ENCODE measurements at places on chromosomes 1 and 21. TPM values are rescaled to one million over a fixed set of nuclear protein-coding genes. Genes with fewer than 3 reads are reported as not detected.

GRCh38 chr1:1048765-1049164, 25.3 kb downstream of the RNF223 start:
- peaks cover 3% of the 10 kb centered on the region for H3K4me1 ChIP-seq
- peaks cover 50% of the 10 kb centered on the region for H3K36me3 ChIP-seq
- no peak overlapping the region for H3K27ac ChIP-seq
- DNase-seq: no peak
- H3K27me3 ChIP-seq: no peaks in the 10 kb centered on the region

GRCh38 chr1:203338335-203339036, 12.4 kb downstream of the FMOD start:
- no peak overlapping the region for H3K27ac ChIP-seq
- peaks cover 15% of the 10 kb centered on the region for H3K4me1 ChIP-seq
- DNase-seq: no peak
- H3K36me3 ChIP-seq: no peaks in the 10 kb centered on the region

DNA sequence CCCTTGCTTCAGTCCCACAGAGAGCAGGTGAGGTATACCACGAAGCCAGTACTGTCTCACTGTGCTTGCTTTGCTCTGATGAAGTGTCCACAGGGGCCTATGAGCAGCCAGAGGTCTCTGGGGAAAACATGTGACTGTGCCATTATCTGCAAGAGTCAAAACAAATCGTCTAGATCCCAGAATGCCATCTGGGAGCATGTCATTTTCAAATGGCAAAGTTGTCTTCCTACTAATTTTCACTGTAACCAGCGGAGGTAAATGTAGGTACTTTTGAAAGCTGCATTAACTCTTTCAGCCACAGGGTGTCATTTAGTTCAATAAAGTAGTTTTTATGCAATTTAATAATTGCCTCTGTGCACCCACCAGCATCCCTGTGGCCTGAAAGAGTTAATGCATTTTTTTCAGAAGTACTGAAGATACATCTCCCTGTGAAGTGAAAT, 173.6 kb upstream of the SGIP1 start:
- DNase-seq: no peak
- H3K4me3 ChIP-seq: no peak overlapping the region
- peaks cover 59% of the 10 kb centered on the region for H3K36me3 ChIP-seq
- peaks cover 62% of the 10 kb centered on the region for H3K4me1 ChIP-seq

GRCh38 chr1:113691184-113691583, 68.1 kb downstream of the PHTF1 start:
- H3K36me3 ChIP-seq: peaks cover 26% of the 10 kb centered on the region
- no peak overlapping the region for H3K27ac ChIP-seq
- H3K4me3 ChIP-seq: no peak overlapping the region
- no peaks in the 10 kb centered on the region for H3K27me3 ChIP-seq
- H3K4me1 ChIP-seq: no peaks in the 10 kb centered on the region
- no peak for DNase-seq

DNA sequence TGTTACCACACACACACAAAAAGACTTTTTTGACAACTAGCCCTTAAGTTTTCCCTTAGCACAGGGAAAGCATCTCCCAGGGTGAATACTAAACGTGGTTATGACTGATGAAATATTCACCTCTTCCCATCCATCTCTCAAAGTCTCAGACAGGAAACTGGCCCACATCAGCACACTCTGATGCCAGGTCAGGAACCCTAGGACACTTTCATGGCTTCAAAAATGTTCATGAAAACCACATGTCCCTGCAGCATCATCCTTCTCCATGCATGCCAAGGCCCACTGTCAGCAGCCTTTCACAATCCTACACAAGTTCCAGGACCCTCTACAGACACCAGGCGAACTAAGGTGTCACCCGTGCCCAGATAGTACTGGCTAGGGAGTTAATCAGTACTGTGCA, 68.7 kb downstream of the DNTTIP2 start:
- no peak for DNase-seq
- no peak overlapping the region for H3K27ac ChIP-seq
- H3K4me1 ChIP-seq: peaks cover 33% of the 10 kb centered on the region
- H3K36me3 ChIP-seq: no peaks in the 10 kb centered on the region

GRCh38 chr21:40143822-40144525, 276.7 kb downstream of the PCP4 start:
- no peak overlapping the region for H3K4me3 ChIP-seq
- no peaks in the 10 kb centered on the region for H3K4me1 ChIP-seq
- no peaks in the 10 kb centered on the region for H3K36me3 ChIP-seq
- H3K27ac ChIP-seq: no peak overlapping the region
- H3K27me3 ChIP-seq: peaks cover 20% of the 10 kb centered on the region

DNA sequence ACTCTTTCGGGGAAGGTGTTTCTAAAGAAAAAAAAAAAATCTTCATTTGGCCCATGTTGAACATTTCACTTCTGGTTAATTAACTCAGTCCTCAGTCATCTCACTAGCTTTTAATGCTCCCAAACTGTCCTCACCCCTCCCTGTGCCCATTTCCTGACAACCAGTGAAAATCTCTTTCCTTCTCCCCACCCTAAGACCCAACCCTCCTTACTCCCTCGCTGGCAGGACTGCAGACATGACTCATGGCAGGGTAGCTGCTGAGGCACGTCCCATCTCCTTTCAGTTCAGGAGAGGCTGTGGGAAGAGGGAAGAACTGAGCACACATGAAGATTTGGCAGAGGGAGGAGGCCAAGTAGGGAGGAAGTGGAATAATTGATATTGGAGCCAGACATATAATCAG, 12.6 kb downstream of the PKP1 start:
- no peaks in the 10 kb centered on the region for H3K36me3 ChIP-seq
- H3K4me1 ChIP-seq: peaks cover 16% of the 10 kb centered on the region
- no peak overlapping the region for H3K27ac ChIP-seq
- peaks cover 31% of the 10 kb centered on the region for H3K27me3 ChIP-seq
- H3K4me3 ChIP-seq: no peak overlapping the region
- DNase-seq: no peak

- peaks cover 14% of the 10 kb centered on the region for H3K4me1 ChIP-seq
- H3K27ac ChIP-seq: no peak overlapping the region
- no peak overlapping the region for H3K4me3 ChIP-seq
- no peak for DNase-seq
Observed at GRCh38 chr1:164863056-164863455, 304.1 kb downstream of the PBX1 start.

GRCh38 chr1:179824265-179824664, 53.3 kb downstream of the TOR1AIP2 start:
- no peaks in the 10 kb centered on the region for H3K27me3 ChIP-seq
- H3K27ac ChIP-seq: peak overlapping the region; percentile 66
- H3K4me3 ChIP-seq: no peak overlapping the region
- H3K4me1 ChIP-seq: peaks cover 25% of the 10 kb centered on the region
- DNase-seq: no peak
- no peaks in the 10 kb centered on the region for H3K36me3 ChIP-seq

GRCh38 chr21:16532840-16533239, 803.1 kb downstream of the USP25 start:
- no peak for DNase-seq
- peaks cover 22% of the 10 kb centered on the region for H3K4me1 ChIP-seq
- no peaks in the 10 kb centered on the region for H3K27me3 ChIP-seq
- H3K4me3 ChIP-seq: peak overlapping the region; percentile 64
- peak overlapping the region; percentile 91 for H3K27ac ChIP-seq

DNA sequence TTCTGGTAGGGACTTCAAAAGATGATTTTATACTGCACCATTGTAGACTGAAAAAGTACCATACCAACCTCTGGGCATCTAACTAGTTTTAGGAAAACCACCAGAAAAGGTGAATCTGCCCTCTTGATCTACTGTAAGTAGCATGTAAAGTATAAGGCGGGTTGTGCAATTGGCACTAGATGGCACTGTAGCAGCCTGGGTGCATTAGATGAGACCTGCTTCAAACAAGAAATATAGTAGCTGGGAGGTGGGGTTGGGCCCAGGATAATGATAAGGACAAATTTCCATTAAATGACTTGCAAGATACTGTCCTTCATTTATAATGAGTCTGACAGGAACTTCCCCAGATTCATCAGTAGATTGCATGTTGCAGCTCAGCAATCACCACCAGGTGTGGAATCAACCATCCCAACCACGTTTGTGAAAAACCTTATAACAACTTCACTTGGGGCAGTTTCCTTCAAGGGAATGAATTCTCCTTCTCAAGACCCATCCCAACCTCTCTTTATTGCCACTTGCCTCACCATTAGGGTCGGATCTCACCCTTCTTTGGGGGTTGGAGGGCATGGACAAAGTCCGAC, 37.3 kb upstream of the IL10 start:
- DNase-seq: no peak
- H3K36me3 ChIP-seq: no peaks in the 10 kb centered on the region

The SPRR2G gene
- not detected for total RNA-seq

The GJA8 gene
- total RNA-seq: not detected

The NCMAP gene
- total RNA-seq: 0.11 TPM

The GSTM5 gene
- 2.4 TPM for total RNA-seq

The OR2AK2 gene
- not detected for total RNA-seq

The KCNE2 gene
- not detected for total RNA-seq
